Kidney tubule cell (primary cell): ENCODE measurements at places on chromosomes 11 and 22.

GRCh38 chr11:134275534-134276395, at the start of gene GLB1L3:
Gene GLB1L3, plus strand, starts transcription at chr11:134276379. Its CDS starts 362 bp downstream, at chr11:134276741.
- DNase-seq: peak; percentile 35

DNA sequence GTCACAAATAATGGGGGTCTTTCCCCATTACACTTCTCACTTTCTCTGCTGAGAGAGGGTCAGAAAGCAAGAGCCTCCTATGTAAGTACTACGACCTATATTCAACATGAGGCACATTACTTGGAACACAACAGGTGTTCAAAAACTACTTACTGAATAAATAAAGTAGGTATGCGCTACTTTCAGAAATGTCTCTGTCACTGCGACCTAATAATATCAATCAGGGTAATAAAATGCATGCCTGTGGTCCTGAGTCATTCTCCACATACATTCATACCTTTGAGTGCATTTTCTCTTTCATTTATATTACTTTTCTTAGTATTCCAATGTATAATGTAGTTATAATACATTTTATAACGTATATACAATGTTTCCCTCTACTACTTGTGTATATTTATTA, 838.9 kb downstream of the DLG2 start:
- peak; percentile 31 for DNase-seq

DNA sequence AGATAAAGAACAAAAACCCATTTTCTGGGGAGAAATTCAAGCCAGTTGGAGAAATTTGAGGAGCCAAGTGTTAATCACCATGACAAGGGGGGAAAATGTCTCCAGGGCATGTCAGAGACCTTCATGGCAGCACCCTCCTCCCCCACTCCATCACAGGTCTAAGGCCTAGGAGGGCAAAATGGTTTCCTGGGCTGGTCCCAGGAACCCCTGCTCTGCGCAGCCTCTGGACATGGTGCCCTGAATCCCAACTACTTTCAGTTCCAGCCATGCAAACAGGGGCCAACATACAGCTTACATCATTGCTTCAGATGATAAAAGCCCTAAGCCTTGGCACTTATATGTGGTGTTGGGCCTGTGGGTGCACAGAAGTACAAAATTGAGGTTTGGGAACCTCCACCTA, 167.5 kb downstream of the LUZP2 start:
- DNase-seq: no peak

DNA sequence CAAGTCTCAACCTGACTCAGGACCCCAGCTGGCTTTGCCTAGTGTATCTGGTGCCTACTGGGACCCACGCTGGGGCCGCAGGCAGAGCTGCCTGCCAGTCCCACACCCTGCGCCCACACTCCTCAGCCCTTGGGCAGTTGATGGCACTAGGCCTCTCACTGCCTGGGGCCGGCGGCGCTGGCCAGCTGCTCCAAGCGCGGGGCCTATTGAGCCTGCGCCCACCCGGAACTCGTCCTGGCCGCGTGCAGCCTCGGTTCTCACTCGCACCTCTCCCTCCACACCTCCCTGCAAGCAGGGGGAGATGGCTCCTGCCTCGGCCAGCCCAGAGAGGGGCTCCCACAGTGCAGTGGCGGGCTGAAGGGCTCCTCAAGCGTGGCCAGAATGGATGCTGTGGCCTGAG, 908.5 kb upstream of the CCDC90B start:
- no peak for DNase-seq

DNA sequence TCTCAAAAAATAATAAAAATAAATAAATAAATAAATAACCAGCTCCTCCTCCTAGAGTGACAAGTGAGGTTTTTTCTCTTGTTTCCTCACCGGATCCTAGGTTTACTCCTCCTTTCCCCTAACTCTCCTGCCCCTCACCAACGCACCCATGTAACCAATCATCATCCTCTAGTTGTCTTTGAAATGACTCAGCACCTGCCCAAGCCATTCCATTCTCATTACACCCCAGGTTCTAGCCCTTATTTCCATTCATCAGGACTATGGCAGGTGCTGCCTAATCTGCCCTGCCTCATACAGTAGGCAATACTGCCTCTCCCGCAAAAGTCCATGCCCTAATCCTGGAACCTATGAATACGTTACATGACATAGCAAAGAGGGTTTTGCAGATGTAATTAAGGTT, 60.4 kb downstream of the BUD13 start:
- DNase-seq: no peak

DNA sequence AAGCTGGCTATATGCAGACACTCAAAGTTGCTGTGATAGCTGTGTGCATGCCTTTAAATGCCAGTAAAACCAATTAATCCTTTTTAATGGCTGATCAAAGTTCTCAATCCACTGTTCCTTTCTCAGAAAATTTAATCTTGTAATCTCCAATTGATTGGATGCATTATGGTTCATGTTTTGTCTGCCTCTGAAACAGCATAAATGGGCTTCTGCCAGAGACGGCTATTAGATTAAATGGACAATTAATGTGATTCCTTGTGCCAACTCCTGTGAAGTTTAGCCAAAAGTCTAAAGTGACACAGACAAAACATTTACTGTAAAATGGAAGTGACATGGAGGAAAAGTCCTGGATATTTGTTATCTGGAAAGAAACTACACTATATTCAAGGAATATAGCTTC, 952.5 kb upstream of the FAT3 start:
- DNase-seq: no peak

DNA sequence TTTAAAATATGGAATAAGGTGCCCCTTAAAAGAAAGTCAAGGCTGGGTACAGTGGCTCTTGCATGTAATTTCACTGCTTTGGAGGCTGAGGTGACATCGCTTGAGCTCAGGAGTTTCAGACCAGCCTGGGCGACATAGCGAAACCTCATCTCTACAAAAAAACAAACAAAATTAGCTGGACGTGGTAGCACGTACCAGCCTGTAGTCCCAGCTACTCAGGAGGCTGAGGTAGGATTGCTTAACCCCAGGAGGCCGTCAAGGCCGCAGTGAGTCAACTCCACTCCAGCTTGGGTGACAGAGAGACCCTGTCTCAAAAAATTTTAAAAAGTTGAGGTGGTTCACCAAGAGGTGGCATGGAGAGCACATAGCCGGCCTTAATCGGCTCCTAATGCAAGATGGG, 17.7 kb upstream of the ADORA2A start:
- no peak for DNase-seq

DNA sequence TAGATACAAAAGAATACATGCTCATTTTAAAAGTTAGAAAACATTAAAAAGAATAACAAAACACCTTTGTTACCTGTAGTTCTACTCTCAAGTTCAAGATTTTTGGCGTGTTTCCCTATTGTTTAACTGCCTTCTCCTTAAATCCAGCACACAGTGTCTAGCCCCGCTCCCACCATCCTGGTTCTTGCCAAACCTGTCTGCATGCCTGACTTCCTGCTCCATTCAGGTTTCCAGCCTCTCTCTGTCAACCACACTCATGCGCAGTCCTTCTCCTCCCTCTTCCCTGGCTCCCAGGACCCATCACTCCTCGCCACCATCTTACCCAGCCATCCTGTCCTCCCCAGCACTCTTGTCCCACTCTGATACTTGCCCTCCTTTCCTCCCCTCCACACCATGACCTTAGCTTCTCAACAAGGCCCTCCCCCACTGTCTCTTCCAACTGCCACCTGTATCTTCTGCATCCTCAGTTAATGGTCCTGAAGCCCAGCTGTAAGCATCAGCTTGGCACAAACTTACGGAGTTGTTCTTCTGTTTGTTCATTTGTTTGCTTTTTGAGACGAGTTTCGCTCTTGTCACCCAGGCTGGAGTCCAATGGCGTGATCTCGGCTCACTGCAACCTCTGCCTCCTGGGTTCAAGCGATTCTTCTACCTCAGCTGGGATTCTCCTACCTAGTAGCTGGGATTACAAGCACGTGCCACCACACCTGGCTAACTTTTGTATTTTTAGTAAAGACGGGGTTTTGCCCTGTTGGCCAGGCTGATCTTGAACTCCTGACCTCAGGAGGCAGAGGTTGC, 7.5 kb upstream of the MYH9 start:
- peak; percentile 34 for DNase-seq

DNA sequence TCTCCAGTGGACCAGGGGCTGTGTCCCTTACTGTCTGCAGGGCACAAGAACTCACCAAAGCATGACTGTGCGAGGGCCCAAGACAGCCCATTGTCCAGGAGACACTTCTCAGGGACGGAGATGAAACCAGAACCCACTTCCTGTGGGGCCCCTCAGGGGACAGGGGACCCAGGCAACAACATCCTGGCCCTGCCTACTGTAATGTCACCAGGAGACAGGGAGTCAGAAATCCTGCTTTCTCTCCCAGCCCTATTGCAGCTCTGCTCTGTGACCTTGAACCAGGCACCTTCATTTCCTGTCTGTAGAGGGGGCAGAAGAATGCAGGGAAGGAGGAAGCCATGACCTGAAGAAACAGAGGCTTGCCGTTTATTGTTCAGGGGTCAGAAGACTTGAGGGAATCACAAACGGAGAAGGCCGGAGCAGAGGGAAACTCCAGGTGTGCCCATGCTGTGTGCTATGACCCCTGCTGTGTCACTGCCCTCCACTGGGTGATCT, 98.0 kb downstream of the NAT10 start:
- peak; percentile 60 for DNase-seq

DNA sequence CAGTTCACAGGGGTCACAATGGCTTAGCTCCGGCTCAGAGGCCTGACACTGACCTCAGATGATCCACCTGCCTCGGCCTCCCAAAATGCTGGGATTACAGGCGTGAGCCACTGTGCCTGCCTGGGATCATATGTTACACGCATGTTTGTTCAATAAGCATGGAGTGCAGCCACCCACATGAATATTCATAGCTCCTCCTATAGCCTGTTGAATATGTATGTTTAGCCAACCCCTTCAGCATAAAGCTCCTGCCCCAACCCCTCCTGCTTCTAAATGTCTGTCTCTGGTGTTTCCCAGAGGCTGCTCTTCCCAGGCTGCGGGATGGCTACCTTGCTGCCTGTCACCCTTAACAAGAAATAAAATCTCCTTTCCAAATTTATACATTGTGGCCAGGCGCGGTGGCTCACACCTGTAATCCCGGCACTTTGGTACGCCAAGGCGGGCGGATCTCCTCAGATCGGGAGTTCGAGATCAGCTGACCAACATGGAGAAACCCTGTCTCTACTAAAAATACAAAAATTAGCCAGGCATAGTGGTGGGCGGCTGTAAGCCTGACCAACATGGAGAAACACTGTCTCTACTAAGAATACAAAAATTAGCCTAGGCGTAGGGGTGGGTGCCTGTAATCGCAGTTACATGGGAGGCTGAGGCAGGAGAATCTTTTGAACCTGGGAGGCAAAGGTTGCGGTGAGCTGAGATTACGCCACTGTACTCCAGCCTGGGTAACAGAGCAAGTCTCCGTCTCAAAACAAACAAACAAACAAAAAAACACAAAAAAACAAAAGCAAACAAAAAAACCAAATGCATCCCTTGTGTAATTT, 1.1 kb upstream of the APOBEC3F start:
- DNase-seq: no peak

GRCh38 chr11:6812390-6813005, 13.0 kb upstream of the OR6A2 start:
- DNase-seq: peak; percentile 63

DNA sequence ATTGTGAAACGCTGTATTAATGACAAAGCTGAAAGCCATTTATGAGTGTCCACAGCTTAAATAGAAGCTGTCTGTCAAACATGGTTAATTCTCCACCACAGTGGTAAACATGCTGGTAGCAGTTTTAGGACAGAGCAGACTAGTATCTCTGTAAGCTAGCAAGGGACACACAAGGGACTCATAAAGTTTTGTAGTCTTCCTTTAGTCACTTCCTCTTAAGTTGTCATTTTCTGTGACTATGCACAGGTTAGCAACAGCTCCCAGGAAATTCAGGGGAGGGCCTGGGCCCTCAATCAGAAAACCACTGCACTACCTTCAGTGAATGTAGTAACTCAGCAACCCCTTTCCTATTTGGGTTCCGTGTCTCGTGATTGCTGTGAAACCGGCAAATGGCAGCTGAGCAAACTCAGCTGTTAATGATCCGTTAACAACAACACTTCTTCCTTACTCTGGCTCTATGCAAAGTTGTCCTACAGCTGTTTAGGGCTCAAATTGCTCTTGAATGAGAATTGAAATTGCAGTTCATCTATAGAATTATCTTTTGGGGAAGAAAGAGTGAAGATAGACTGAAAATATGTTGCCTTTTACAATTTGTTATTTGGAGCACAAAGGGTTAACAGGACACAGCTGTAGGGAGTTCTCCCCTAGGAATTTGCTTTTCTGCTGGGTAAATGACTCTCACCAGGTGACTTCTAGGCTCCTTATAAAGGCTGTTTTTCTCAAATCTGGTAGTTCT, at the start of gene MMP26:
Gene MMP26, plus strand, starts transcription at position 731 of the 736 bp plus-strand sequence.
- peak; percentile 59 for DNase-seq

GRCh38 chr11:20131788-20132666, 28.2 kb downstream of the DBX1 start:
- peak; percentile 78 for DNase-seq

- no peak for DNase-seq
Observed at GRCh38 chr11:110035357-110035756, 57.8 kb upstream of the ZC3H12C start.

DNA sequence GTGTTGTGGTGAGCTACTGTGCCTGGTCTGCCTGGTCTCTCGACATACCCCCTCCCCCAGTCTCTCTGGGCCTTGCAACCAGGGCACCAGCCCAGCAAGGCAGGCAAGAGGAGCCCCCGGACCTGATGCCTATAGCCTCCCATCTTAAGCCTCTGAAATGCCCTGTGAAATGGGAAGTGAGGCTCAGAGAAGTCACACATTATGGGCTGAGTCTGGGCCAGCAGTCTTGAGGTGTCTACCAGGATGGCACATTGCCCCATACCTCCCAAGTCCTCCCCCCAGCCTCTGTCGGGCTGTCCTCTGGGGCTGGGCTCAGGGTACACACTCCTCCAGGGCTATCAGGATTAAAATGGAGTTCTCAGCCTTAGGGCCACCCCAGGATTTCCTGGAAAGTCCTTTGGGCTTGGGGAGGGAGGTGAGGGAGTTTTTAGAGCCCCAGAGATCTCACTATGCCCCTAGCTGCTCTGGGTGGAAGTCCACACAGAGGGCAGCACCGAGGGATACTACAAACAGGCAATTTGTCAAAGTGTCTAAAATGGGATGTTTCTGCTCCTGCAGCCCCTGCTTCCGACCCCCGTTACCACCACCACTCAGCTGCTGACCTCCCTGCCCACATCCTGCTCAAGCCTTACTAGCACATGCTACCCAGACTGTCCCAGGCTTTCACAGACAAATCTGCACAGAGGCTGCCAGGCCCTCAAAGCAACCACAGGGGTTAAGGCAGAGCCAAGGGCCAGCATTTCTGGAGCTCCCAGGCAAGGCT, 3.1 kb upstream of the SH3BP1 start:
- no peak for DNase-seq

DNA sequence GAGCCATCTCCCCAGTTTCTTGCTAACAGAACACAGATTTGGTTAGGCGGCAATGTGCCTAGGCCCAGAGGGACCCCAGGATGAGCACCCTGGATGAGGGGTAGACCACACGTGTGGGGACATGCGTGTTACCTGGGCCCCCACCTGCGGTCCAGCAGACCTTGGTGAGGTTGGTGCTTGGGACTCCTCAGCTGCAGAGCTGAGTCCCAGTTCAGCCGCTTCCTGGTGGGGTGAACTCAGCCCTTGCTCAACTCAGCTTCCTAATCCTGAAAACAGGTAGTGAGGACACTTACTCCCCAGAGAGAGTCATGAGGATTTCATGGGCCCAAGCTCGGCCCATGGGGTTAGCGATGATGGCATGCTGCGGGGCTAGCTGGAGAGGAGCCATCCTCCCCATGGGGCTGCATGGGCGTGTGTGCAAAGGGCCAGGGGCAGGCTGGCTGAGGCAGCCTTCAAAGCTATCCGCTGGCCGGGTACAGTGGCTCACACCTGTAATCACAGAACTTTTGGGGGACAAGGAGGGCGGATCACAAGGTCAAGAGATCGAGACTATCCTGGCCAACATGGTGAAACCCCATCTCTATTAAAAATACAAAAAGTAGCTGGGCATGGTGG, 46.9 kb upstream of the SHISAL1 start:
- no peak for DNase-seq
